Stimulated activated CD8-positive, alpha-beta memory T cell treated with anti-CD3 and anti-CD28 coated beads, Interleukin-7, amount 100 ng/mL, for 48 hours (primary cell): ENCODE measurements at places on chromosomes 3 and 15.

DNA sequence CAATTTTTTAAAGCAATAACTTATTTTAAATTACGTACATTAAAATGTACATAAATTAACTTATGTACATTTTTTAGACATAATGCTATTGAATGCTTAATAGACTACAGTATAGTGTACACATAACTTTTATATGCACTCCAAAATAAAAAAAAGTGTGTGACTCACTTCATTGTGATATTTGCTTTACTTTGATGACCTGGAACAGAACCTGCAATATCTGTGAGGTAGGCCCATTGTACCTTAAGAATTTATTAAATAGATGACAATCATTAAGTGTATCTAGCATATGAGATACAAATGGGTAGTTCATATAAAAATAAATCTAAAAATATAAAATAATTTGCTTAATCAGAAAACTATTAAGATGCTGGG, 276.7 kb downstream of the NFKBIZ start:
- no peak for DNase-seq

DNA sequence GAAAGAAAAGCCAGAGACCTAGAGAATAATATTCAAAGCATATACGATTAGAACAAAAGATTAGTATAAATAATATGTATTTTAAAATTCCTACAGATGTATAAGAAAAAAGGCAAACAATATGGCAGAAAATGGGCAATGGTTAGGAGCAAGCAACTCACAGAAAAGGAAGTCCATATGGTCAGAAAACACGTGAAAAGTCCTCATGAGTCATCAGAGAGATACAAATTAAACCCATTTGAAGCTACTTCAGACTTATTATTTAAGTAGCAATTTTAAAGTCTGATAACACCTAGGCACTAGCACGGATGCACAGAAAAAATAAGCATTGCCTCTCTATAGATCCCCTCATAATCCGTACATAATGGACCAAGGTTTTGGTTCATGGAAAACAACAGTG, 25.6 kb downstream of the SLC7A14 start:
- DNase-seq = no peak

DNA sequence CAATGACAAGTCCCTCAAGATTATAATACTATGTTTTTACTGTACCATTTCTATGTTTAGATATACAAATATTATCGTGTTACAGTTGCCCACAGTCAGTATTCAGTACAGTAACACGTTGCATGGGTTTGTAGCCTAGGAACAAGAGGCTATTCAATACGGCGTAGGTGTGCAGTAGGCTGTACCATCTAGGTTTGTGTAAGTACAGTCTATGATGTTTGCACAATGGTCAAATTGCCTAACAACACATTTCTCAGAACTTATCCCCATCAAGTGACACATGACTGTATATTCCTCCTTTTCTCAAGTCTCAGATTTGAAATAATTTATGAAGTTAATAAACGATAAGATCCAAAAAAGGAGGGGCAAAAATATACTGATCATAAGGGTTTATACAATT, 21.7 kb downstream of the ZDHHC3 start:
- DNase-seq = no peak

GRCh38 chr15:45640616-45641015, 5.8 kb downstream of the SQOR start:
- no peak for DNase-seq

DNA sequence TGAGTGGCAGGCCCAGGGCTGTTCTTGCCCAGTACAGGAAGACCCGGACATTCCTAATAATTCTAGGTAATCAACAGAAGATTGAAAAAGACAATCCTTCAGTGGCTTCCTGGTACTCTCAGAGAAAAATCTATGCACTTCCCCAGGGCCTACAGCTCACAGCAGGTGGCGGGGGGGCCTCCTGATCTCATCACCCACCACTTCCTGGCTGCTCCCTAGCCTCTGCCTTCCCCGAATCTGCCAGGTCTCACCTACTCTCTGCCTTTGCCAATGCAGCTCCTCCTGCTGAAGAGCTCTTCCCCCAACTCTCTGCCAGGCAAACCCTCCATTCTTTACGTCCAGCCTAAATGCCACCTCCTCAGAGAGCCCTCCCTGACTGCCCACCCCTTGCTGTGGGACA, 37.5 kb downstream of the EHD4 start:
- DNase-seq = no peak

GRCh38 chr15:68346979-68347378, 69.4 kb downstream of the FEM1B start:
- DNase-seq = no peak

GRCh38 chr3:184669578-184669977, 42.3 kb downstream of the MAGEF1 start:
- no peak for DNase-seq

DNA sequence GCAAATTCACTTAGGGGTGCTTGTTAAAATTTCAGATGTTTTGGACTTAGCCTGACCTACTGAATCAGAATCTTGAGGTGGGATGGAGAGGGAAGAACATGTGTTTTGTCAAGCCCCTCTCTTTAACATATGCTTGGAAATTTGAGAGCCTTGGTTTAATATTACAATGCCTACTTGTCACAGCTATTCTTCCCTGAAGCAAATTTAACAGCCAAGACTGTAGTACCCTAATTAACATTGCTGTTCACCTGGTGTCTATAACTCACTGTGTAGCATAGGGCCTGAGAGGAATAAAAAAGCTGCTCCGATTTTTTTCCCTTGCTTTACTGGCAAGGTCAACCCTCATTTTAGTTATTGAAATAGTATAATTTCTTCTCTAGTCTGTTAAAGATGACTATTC, 880.1 kb downstream of the CADM2 start:
- DNase-seq = no peak

DNA sequence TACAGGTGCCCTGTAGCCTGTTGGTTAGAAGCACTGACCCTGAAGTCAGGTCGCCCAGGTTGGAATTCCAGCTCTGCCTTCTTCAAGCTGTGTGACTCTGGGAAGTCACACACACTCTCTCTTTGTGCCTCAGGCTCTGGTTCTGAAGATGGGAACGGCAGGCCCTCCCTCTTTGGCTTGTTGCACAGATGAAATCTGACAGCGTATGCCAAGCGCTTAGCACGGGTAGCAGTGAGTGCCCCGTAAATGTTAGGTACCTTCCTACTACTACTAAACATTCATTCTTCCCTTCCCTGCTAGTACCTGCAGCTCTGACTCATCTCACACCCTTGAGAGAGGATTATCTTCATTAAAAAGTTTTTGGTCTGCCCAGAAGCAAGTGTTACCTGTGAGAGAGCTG, 139.0 kb downstream of the PGPEP1L start:
- DNase-seq = no peak

GRCh38 chr15:80996247-80996646, 4.5 kb upstream of the TLNRD1 start:
- DNase-seq = no peak

DNA sequence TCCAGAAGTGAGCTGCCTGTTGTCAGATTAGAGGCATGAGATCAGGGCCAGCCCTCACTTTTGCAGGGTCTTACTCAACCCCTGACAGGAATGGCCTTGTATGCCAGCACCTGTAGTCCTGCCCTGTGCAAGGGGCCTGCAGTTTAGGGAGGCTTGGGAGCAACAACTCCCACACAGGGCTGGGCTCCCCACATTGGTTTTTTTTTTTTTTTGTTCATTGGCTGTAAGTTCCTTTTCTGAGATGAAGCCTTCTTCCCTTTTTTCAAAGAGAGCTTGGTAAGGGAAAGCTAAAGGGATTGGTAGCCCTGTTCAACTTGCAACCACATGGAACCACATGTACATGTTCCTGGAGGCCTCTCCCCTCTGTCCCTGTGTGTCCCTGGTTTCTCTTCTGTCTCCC, 46.4 kb downstream of the TNFAIP8L3 start:
- no peak for DNase-seq

GRCh38 chr3:44434834-44435510, 42.5 kb downstream of the ZNF445 start:
- DNase-seq = no peak

DNA sequence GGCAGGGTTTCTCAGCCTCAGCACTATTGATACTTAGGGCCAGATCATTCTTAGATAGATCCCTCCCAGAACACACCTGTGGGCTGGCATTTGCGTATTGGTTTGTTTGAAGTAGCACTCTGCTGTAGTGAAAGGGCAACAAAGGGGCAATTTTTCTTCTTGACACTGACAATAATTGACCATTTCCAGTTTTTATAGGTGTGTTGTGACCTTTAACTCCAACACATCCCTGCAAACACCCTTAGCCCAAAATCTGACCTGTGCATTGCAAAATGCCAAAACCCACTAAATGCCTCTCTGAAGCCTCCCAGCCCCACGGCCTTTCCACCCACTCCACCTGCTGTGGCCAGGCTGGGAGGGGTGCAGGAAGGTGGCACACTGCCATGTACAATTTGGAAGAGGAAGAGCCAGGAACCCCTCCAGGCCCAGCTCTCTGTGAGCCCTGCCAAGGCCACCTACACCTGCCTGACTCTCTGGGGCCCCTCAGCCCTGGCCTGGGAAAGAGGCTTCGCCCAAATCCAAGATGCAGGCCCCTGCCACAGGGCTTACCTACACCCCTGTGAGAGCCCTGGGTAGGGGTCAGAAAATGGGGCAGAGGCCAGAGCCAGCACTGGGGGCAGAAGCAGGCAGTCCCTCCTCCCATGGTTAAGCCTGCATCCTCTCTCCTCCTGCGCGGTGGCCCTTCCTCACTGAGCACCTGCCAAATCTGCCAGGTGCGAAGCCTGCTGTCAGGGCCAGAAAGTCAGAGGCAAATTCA, 9.6 kb upstream of the CYP11A1 start:
- no peak for DNase-seq

DNA sequence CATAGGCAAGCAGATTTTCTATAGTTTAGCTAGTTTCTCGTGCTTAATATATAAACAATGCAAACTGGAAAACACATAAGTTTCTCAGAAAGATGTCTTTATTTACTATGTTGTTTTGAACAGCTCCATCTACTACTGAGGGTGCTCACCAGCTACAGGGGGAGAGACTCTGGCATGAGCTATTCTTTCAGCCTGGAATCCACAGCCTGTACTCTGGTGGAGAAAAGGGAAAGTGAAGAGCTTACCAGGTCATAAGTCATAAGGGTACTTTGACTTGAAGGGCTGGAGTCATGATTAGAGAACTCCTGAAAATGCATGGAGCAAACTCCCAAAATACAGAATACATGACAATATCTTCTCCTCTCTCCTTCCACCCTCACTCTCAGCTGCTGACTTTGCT, 4.4 kb upstream of the AVEN start:
- DNase-seq = no peak

- DNase-seq = no peak
These were observed 6.3 kb downstream of the SLC28A1 start for GRCh38 chr15:84890670-84891162.

DNA sequence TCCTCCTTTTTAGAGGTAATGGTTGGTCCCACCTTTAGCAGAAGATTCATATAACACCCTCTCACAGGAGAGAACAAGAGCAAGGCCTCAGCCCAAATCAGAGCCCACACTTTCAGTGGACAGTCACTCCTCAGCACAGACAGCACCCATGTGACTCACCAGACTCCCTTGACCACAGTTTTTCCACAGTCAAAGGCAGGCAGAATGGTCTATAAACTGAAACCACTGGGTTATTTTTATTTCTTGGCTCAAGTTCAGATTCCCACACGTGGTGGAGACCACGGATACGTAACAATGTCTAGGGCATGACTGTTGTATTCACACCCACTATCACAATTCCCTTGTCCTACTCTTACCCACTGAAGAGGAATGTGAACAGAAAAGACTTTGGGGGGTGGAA, 237.8 kb upstream of the UBE2E1 start:
- no peak for DNase-seq

- no peak for DNase-seq
These were observed 11.3 kb downstream of the DNAAF4 start for GRCh38 chr15:55496716-55497115.

- no peak for DNase-seq
These were observed 172.5 kb downstream of the MTHFS start for GRCh38 chr15:79724312-79724711.
